ENCODE measurements at places on chromosomes 3 and 15.

- DNase-seq, result no peak
Observed at GRCh38 chr3:64073158-64073761, 50.0 kb upstream of the PSMD6 start.

GRCh38 chr15:93168910-93169309 is 79.9 kb upstream of the RGMA start:
- no peak for DNase-seq

- DNase-seq, result no peak
Observed at GRCh38 chr15:40926659-40927494, 2.3 kb upstream of the DLL4 start.

GRCh38 chr3:123881771-123882170 is 2.4 kb downstream of the MYLK start:
- no peak for DNase-seq

GRCh38 chr3:70064194-70064779 is 64.8 kb downstream of the SAMMSON start:
- peak; percentile 42 for DNase-seq

DNA sequence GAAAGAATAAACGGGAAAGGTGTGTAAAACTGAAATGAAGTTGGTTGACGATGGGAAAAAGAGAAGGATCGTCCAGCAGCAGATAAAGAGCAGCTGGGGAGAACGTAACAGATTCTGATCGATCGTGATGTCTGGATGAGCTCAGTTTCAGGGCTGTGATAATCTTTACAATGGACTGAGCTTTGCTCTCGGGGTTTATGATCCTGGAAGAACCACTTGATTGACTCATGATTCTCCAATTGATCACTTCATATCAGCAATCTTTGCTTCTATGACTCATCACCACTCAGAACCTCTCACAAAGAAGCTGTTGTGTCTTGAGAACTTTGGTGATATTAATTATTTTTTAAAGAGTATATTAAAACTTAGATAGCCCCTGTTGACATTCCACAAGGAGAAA is 690.7 kb downstream of the TUSC7 start:
- no peak for DNase-seq

- no peak for DNase-seq
Observed at GRCh38 chr3:197404754-197405153, 106.3 kb upstream of the DLG1 start.

DNA sequence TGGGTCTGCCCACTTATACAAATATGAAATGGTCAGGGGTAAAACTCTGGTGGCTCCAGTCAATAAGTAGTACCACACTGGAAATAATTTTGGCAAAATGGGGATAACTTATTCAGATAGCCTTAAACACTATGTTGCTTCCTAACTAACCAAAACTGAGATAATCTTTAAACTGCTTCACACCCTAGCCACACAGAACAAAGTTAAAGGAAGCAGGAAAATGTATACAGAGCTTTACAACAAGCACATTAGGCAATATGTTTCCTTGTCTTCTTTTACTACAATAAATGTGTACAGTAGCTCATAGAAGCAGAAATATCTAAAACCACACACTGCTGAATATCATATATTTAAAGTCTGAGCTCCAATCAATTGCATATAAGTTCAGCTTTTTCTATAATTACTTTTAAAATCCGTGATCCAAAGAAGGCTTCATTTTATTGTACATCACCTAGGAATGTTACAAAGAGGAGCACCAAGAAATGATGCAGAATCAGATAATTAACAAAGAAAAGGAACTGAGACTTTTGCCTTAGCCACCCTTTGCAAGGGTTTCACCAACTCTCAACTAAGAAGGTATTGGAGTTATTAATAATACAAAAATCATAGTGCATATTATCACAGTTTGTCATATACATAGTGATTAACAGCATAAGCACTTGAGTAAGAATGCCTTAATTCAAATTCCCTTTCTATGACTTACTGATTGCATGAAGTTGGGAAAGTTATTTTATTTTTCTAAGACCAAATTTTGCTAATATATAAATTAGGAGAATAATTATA is 9.2 kb upstream of the SSR3 start:
- no peak for DNase-seq

DNA sequence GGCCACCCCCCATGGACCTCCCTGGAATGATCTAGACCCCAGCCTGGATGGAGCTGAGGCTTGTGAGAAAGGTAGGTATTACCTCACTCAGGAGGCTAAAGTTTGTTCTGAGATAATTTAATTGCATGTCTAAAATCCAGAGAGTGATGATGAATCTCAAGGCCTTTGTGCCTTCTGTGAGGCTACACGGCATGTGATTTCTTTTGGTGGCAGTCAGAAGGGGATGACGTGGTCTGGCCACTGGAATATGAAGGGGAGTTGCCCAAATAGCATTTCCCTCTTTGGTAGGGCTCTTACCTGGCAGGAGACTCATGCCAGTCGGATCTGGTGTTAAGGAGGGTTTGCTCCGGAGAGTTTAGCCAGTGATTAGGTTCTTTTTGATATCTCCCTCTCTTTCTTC is 2.5 kb downstream of the BAHD1 start:
- no peak for DNase-seq

- DNase-seq, result no peak
Observed at GRCh38 chr3:162122405-162122804, 625.8 kb downstream of the OTOL1 start.

DNA sequence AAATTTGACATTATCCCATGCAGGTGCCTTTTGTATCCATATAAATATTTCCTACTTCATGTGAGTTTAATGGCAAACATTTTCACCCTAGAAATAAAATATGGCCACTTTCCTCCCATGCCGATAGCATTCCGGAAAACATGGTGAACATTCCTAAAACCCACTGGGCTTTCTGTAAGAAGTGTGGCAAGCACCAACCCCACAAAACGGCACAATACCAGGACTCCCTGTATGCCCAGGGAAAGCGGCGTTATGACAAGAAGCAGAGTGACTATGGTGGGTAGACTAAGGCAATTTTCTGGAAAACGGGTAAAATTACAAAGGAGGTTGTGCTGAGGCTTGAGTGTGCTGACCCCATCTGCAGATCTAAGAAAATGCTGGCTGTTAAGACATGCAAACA is 7.6 kb downstream of the ANXA2 start:
- no peak for DNase-seq

GRCh38 chr15:69496001-69496400 is 43.4 kb downstream of the RPLP1 start:
- DNase-seq, result no peak

GRCh38 chr3:148727231-148727630 is 29.5 kb downstream of the AGTR1 start:
- no peak for DNase-seq

GRCh38 chr3:33779751-33780150 is 18.7 kb upstream of the PDCD6IP start:
- no peak for DNase-seq

DNA sequence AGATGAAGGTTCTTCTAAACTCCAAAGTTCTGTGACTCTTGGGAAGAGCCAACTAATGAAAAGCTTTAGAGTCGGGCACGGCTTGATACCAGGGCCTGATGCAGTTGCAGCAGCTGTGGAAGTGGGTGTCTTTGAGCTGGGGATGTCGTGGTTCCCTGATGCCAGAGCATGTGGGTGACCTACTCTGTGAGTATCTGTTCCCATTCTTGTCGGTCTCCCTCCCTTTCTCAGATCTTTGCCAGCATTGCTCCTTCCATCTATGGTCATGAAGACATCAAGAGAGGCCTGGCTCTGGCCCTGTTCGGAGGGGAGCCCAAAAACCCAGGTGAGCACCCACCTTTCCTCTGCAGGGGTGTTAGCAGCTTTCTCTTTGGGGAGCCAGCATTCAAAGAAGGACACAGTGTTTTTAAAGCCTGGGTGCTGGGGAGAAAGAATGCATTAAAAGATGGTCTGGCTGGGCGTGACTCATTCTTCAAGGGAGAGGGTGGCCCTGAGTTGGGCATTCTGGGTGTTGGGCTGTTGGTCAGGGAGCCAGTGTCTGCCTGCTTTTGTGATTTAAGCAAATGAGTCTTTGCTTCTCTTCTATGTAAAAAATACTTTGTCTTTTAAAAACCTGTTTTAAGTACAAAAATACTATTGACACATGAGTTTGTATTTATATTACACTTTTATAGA is 13.2 kb upstream of the PODXL2 start:
- DNase-seq, result no peak

GRCh38 chr3:152905631-152906030 is 70.7 kb downstream of the P2RY1 start:
- no peak for DNase-seq

DNA sequence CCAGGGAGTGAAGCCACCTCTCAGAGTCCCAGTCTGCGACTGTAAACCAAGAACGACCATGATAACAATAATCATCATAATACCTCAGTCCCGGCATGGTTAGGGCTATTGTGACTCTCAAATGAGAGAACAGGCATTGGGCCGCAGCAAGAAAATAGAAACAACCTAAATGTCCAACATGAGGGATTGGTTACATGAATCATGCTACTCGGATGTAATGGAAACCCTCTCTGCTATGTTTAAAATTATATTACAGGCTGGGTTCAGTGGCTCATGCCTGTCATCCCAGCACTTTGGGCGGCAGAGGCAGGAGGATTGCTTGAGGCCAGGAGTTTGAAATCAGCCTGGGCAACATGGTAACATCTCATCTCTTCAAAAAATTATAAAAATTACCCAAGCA is 2.8 kb downstream of the CPN2 start:
- no peak for DNase-seq

- no peak for DNase-seq
Observed at GRCh38 chr3:15812183-15812582, 14.4 kb upstream of the ANKRD28 start.

- DNase-seq, result no peak
Observed at GRCh38 chr15:20355256-20355868, 186.2 kb downstream of the GOLGA6L6 start.

DNA sequence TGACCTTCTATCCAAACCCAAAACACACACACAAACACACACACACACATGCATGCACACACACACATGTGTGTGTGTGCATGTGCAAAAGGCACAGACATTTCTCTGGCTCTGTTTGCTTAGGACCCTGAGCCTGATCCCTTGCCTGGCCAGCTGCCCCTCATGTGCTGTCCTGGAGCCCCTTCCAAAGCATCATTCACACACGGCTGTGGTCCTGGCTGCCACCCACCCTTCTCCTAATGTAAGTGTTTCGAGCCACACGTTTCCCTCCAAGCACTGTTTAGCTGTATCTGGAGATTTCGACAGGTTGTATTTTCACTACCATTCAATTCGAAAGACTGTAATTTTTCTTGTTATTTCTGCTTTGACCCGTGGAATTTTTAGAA is 45.8 kb upstream of the KLF13 start:
- no peak for DNase-seq

- DNase-seq, result no peak
Observed at GRCh38 chr3:31189330-31189729, 294.9 kb upstream of the GADL1 start.

GRCh38 chr3:157418104-157418503 is 18.5 kb upstream of the PTX3 start:
- DNase-seq, result no peak

DNA sequence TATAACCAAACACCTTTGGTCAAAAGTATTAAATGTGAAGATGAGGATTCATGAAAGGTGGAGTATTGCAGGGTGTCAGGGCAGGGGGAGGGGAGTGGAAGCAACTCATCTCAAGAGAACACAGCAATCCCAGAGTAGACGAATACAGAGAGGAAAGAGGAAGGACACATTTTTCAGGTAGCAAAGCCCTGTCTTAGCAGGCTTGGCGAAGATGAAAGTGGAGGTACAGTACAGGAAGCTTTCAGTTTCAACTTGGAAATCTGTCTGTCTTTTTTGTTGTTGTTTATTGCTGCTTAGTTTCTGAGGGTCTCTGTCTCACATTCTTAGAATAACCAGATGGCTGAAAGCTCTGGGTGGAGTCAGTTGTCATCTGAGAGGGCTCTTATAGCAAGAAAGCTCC is 80.8 kb upstream of the GPR149 start:
- DNase-seq, result no peak

- DNase-seq, result no peak
Observed at GRCh38 chr15:52509500-52510245, 19.0 kb downstream of the MYO5A start.

GRCh38 chr3:97935842-97936241 is 36.4 kb downstream of the RIOX2 start:
- no peak for DNase-seq

- DNase-seq, result no peak
Observed at GRCh38 chr3:22115581-22115980, 364.6 kb upstream of the ZNF385D start.

DNA sequence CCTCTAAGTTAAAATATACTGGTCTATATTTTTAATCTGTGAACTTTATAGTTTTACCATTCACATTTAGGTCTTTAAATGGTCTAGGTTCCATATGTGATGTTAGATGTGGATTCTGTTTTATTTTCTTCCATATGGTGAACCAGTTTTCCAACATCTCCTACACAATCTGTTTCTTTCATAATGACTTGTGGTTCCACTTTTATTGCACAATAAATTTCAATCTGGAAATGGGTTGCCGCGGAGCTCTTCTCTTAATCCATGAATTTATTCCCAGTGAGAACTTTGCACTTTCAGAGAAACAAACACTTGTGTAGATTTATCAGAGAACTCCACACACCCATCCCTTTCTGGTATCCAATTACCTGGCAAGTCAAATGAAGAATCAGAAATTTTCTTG is 20.9 kb upstream of the SPPL2A start:
- DNase-seq, result no peak

DNA sequence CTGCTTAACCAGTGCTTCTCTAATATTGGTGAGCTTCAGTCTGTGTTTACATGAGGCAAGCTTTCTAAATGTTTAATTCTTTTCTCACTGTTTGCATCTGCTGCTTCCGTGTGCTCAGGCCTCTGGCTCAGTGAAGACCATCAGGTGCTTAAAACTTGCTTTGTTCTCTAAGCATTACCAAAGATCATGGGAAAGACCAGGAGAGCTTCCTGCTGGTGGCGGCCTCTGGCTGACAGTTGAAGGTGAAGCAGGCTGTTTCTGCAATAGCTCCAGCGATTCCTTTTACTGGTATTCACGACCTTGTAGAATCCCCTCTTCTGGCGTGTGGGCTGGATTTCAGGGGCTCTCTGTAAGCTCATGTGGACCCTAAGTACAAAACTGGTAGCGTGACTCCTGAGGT is 45.1 kb downstream of the EDEM1 start:
- DNase-seq, result no peak

DNA sequence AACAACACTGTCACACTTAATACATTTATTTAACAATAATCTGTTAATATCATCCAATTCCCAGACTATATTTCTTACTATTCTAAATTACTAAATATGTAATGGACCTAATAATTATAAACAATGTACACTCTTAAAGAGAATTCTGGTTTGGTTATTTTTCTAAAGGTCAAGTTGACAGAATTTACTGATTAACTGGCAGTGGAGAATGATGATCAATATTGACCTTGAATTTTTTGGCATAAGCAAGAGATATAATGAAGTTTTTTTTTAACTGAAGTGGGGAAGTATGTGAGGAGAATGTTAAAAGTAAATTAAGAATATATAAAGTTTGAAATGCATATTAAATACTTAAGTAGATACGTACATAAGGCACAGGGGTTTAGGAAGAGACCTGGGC is 33.8 kb downstream of the BCHE start:
- DNase-seq, result no peak
